ENCODE measurements at places on chromosomes 4 and X.

- DNase-seq: no peak
Measured at GRCh38 chrX:73913580-73913979, 350.6 kb downstream of the CHIC1 start.

GRCh38 chr4:105283501-105283900 lies 136.8 kb downstream of the TET2 start:
- DNase-seq: no peak

DNA sequence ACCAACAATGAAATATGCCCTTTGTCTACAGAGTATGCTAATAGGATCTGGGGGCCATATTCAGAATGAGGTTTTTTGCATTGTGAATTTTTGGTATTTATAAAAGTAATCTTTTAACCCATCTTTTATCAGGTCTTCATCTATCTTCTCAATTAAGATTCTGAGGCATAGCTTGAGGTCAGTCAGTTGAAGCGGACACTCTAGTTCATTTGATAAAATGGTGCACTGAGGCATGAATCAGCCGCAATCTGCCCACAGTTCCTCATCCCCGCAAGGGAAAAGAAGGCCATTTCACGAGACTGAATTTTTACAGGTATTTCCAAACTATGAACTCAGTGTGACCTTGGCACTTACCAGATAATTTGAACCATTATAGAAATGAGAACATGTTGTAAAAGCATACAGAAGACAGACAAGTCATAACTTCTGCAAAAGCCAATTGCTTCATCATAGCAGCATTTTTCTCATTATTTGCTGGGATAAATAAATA lies 19.3 kb upstream of the VCX2 start:
- no peak for DNase-seq

- no peak for DNase-seq
Measured at GRCh38 chr4:155748039-155748438, 10.8 kb upstream of the GUCY1B1 start.

- DNase-seq: no peak
Measured at GRCh38 chr4:152673489-152673888, 6.3 kb downstream of the TMEM154 start.

DNA sequence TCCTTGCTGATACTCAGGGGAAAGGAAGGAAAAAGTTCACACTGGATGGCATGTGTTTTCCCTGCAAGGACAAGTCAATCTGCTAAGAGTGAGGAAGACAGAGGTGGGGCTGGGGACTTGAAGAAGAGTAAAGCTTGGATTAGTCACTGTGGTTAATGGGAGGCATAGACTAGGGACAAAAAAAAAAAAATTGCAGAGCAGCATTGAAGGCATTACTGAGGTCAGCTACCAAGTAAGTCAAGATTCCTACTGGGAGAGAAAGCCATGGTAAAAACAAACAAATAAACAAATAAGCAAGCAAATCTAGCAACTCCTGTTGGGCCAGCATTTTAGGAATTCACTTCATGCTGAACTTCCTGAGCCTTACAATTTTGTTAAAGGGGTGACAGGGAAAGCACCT lies 58.2 kb upstream of the GPC4 start:
- no peak for DNase-seq

- DNase-seq: no peak
Measured at GRCh38 chr4:10316851-10317250, 140.4 kb downstream of the ZNF518B start.

GRCh38 chrX:31268359-31268758 lies 196.5 kb upstream of the FTHL17 start:
- no peak for DNase-seq

GRCh38 chrX:64394059-64394873 lies 986 bp downstream of the MTMR8 start:
- DNase-seq: no peak

GRCh38 chrX:116142976-116143375 lies 27.6 kb upstream of the AGTR2 start:
- DNase-seq: no peak
